OCI-M1 (cell line): ENCODE measurements at places on chromosomes 16 and 17.

DNA sequence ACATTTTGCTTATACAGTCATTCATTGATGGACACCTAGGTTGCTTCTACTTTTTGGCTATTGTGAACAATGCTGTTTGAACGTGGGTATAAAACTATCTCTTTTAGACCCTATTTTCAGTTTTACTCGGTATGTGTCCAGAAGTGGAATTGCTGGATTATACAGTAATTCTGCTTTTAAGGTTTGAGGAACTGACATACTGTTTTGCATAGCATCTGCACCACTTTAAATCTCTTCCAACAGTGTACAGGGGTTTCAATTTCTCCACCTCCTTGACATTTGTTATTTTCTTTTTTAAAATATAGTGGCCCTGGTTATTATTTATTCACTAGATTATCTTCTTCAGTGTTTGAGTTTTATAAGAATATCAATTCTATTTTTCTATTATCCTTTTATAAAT, 116.9 kb downstream of the USP22 start:
- no peak for DNase-seq

- DNase-seq: no peak
These were observed 87.4 kb downstream of the MSI2 start for GRCh38 chr17:57343717-57344116.

DNA sequence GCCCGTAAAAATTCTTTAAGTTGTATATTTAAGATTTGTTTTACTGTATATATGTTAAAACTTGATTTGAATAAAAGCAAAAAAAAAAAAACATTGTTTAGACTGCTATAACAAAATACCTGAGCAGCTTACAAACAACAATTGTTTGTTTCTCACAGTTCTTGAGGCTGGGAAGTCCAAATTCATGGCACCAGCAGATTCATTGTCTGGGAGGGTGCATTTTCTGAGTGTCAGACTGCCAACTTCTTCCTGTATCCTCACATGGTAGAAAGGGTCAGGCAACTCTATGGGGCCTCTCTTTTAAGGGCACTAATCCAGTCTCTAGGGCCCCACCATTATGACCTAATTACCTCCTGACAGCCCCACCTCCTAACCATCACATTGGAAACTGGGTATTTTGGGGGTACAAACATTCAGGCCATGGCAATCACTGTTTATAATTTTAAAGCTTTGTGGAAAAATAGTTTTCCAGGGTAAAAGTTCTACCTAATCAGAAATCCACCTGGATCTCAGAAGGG, 281.4 kb downstream of the SLC39A11 start:
- DNase-seq: no peak

- DNase-seq: peak; percentile 51
These were observed 89.6 kb downstream of the CDC27 start for GRCh38 chr17:47099451-47099986.

DNA sequence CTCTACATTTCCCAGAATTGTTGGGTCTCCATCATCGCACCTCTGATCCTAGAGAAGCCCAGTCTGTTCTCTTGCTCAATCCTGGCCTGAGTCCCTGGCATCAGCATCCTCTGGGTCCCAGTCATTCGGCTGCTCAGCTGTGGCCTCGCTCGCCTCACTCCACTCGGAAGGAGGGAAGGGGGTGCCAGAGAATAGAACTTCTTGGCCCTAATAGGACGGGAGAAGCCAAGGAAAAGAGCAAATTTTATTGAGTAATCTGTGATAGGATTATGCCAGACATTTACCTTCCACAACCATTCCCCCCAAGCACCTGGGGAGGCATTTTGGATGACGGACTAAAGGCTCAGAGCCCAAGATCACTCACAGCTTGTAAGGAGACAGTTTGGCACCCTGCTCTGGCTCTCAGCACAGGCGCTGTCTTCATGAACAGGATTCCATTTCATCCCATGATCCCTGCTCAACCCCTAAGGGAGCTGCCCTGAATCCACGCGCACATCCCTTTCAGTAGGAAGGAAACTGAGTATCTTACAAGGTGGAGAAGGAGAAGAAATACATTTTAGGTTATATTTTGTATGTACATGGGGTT, 498 bp upstream of the CLEC10A start:
- DNase-seq: no peak

DNA sequence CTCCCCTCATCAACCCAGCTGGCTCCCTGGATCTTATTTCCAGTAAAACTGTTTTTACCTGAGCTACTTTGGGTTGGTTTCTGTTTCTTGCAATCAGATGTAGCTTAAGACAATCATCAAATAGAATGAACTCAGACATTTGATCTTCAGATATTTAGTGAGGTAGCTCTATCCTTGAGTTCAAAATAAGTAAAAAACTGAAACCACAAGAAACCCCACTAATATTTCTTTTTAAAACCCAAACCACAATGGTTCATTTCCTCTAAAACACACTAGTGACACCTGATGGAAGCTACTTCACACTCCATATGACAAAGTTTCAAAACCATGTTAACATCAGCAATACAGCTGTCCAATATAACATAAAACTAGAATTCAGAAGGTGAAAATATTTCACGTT, 37.8 kb downstream of the CACNG1 start:
- no peak for DNase-seq
